ENCODE measurements at places on chromosomes 1 and 21. TPM values are rescaled to one million over a fixed set of nuclear protein-coding genes. Genes with fewer than 3 reads are reported as not detected.

The SIPA1L2 gene
- 1.1 TPM for polyA plus RNA-seq

- no peak for DNase-seq
Measured at GRCh38 chr1:198653808-198654413, 15.1 kb downstream of the PTPRC start.

DNA sequence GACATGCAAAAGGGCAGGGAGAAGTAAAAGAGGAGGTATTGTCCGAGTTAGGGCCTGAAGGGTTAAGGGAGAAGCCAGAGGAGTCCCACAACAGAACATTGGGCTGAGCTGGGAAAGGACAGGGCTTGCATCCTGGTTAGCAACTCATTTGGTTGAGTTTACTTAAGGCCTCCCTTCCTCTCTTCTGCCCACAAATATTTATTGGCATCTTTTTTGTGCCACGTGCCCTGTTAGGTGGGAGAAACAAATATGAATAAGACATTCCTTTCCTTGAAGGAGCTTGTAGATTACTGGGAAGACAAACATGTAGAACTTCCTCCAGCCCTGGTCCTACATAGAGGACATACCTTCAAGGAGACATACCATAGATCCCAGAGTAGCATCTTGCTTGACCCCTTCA is 53.0 kb upstream of the PRELP start:
- no peak for DNase-seq

DNA sequence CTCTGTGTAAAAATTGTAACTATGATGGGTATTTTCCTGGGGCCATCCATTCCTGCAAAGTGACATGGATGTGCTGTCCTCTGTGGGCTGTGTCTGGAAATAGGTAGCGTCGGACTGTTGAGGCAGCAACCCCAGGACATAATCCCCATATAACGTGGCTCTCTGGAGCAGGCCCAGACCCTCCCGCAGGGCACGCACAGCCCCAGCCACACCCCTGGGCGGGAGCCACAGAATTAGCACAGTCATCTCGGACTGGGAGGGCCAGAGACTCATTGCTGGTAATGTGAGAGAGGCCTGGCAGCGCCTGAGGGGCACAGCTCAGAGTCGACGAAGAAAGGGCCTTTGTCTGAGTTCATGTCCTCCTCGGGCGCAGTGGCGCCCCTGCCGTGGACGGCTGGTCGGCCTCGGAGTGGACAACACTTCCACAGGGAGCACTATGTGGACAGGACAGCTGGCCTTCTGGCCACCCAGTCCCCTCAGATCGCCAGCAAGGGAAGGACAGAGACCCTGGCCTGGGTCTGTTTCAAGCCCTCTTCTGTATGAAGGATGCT is 20.1 kb downstream of the SIM2 start:
- DNase-seq: peak; percentile 70

GRCh38 chr1:229380536-229381160 is 37.8 kb upstream of the CCSAP start:
- DNase-seq: no peak

GRCh38 chr1:240474133-240474614 is 137.8 kb downstream of the GREM2 start:
- DNase-seq: no peak
